CD8-positive, alpha-beta T cell (primary cell): ENCODE measurements at places on chromosomes 5 and 9. TPM values are rescaled to one million over a fixed set of nuclear protein-coding genes. Genes with fewer than 3 reads are reported as not detected.

FYB1 gene
- 250 TPM for total RNA-seq

MEGF10 gene
- total RNA-seq = not detected

INSL4 gene
- total RNA-seq = not detected

ITGA2 gene
- total RNA-seq = not detected

PCDHGB2 gene
- total RNA-seq = 0.30 TPM

CORO2A gene
- 6.4 TPM for total RNA-seq

TRIM32 gene
- total RNA-seq = 6.8 TPM

AGPAT2 gene
- total RNA-seq = 4.7 TPM
